Thymus (tissue), 14 donors: ENCODE measurements at places on chromosomes 2 and 18. TPM values are rescaled to one million over a fixed set of nuclear protein-coding genes. Genes with fewer than 3 reads are reported as not detected.

DNA sequence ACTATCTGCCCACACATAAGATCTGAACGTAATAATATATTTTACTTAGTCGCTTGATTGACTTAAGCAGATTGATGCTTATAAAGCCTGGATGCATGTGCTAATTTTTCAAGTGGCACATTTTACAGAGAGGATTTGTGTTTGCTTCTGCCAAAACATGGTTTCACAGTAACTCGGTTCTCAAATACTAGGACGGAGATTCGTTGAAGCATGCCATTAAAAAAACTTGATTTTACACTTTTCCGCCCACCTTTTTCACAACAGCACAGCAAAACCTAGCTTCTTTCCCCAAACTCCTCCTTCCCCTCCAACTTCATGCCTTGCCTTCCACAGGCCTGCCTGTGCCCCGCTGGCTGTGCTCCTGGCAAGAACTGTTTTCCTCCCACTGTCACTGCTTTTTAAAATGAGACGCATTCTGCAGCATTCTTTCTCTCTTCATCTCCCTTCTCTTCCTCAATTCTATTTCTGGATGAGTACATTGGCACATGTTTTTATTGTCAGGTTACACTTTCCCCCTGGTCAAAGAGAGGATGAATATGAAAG is 55.1 kb upstream of the LMAN1 start:
- H3K27ac ChIP-seq = no peak overlapping the region
- no peaks in the 10 kb centered on the region for H3K27me3 ChIP-seq
- no peak for DNase-seq

- H3K36me3 ChIP-seq = no peaks in the 10 kb centered on the region
- H3K27me3 ChIP-seq = no peaks in the 10 kb centered on the region
- H3K27ac ChIP-seq = no peak overlapping the region
- DNase-seq = no peak
Observed at GRCh38 chr2:227860221-227860641, 11.2 kb upstream of the DAW1 start.

DNA sequence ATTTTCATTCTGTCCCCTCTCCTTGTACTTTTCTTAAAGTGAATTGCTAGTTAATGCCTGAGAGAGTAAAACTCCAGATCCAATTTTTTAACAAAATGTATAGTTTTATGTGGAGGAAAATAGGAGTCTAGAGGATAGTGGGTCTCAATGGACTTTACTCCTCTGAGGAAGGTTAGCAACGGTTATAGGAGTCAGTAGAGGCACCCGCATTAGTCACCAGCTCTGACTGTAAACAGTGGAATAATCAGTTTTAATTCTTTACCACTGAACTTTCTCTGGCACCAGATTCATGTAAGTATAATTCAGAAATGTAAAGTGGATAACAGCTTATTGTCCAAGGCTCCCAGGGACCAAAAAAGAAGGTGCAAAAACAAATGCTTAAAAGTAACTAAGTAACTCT is 38.7 kb upstream of the HNMT start:
- H3K36me3 ChIP-seq = no peaks in the 10 kb centered on the region
- no peak overlapping the region for H3K4me3 ChIP-seq
- no peak overlapping the region for H3K27ac ChIP-seq
- H3K4me1 ChIP-seq = no peaks in the 10 kb centered on the region
- no peaks in the 10 kb centered on the region for H3K27me3 ChIP-seq

- no peak for DNase-seq
- no peak overlapping the region for H3K27ac ChIP-seq
- H3K4me3 ChIP-seq = no peak overlapping the region
Observed at GRCh38 chr18:23229472-23229871, 94.2 kb downstream of the CABLES1 start.

- H3K27me3 ChIP-seq = no peaks in the 10 kb centered on the region
- H3K4me3 ChIP-seq = no peak overlapping the region
- no peak for DNase-seq
- no peaks in the 10 kb centered on the region for H3K36me3 ChIP-seq
- no peaks in the 10 kb centered on the region for H3K4me1 ChIP-seq
Observed at GRCh38 chr2:33205693-33206434, 259.1 kb downstream of the LTBP1 start.

DNA sequence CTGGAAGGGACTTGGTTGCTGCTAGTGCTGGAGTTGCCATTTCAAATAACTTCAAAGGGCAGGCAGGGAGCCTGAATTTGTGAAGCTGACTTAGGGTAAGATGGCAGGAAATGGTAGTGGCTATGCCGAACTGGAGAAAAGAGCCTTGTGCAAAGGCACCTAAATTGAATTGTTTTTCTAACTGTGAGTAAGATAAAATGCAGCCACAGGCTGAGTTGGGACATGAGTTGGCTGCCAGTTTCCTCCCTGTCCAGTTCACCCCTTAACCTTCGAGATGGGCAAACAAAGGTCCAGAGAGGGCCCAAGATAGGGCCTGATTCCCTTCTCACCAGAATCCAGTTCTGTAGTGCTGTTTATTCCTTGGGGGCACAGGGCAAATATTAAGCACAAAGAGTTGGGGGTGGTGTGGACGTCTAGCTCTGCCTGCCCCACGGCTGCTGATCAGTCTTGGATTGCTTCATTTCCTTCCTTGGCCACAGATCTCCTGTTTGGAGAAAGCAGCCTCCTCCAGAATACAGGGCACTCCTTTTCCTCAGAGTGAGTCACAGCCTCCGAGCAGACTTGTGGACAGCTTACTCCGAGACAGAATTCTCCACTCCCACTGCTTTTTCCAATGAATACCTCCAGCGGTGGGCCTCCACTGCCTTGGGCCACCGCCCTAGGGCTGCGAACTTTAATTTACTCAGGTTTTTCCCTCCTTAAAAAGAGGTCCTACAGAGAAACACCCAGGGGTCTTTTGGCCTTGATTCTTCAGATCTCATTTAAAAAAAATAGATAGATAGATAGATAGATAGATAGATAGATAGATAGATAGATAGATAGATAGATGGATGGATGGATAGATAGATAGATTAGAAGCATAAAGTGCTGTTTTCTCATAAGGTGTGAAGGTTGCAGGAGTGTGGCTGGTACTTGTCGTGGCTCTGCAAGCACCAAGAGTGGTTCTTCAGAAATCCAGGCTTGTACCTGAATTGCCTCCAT is 18.4 kb upstream of the SLC20A1 start:
- no peaks in the 10 kb centered on the region for H3K27me3 ChIP-seq
- H3K36me3 ChIP-seq = no peaks in the 10 kb centered on the region
- DNase-seq = no peak
- peaks cover 51% of the 10 kb centered on the region for H3K4me1 ChIP-seq
- H3K27ac ChIP-seq = peak overlapping the region; percentile 62

The IRS1 gene
- 11.5 TPM for polyA plus RNA-seq

DNA sequence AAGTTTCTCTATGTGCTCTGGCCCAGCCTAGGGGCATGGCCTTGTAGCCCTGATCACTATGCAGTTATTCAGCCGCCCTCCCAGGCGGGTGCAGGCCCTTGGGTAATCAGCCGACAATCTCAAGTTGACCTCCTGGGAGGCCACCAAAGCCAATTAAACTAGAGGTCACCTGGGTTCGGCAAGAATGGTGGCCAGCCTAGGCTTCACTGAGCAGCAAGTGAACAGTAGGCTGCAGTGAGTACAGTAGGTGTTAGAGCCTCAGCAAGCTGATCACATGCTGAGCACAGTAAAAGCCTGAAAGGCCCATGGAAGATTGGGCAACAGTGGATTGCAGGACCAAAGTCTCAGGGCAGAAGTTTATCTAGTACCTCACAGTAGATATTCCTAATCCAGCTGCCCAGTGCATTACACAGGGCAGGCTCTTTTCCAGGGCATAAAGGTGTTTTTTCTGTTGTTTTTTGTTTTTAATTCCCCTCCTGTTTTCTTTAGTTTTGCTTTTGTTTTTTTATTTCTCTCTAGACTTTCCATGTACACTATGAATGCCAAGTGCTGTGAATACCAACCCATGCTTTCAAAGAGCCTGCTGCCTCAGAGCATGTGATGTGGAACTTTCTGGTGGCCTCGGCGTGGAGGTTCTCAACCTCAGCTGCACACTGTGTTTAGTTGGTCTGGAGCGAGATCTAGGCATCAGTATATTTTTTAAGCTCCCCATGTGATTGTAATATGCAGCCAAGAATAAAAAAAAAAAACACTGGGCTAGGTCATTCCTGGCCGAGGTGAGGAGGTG is 55.9 kb upstream of the ATL2 start:
- H3K27me3 ChIP-seq = no peaks in the 10 kb centered on the region
- DNase-seq = no peak
- no peaks in the 10 kb centered on the region for H3K36me3 ChIP-seq
- no peaks in the 10 kb centered on the region for H3K4me1 ChIP-seq

The NMS gene
- polyA plus RNA-seq = 0.84 TPM

DNA sequence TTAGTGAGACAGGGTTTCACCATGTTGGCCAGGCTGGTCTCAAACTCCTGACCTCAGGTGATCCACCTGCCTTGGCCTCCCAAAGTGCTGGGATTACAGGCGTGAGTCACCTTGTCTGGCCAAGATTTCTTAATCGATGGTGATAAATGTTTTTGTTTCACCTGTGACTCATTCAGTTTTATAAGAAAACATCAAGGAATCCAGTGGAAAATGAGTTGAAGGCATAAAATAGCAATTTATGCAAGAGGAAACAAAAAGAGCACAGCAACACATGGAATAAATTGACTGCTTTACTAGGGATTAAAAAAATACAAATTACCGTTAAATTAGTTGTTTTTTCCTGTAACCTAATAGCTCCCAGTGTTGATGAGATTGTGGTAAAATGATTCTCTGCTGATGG is 80.2 kb downstream of the CDK15 start:
- no peak overlapping the region for H3K27ac ChIP-seq
- H3K27me3 ChIP-seq = no peaks in the 10 kb centered on the region
- no peak for DNase-seq
- H3K4me1 ChIP-seq = peaks cover 3% of the 10 kb centered on the region
- no peaks in the 10 kb centered on the region for H3K36me3 ChIP-seq
